Dermis lymphatic vessel endothelial cell (primary cell): ENCODE measurements at places on chromosomes 2 and 18. TPM values are rescaled to one million over a fixed set of nuclear protein-coding genes. Genes with fewer than 3 reads are reported as not detected.

Gene AAK1
- 15.9 and 18.4 TPM in 2 replicates for total RNA-seq

Gene MLPH
- total RNA-seq: 0.52 and 3.3 TPM in 2 replicates

Gene TUBA3E
- total RNA-seq: not detected in 2 replicates

Gene PFN4
- total RNA-seq: 0.17 and 0.76 TPM in 2 replicates

Gene PPP3R1
- total RNA-seq: 20.4 and 21.7 TPM in 2 replicates

Gene RFTN2
- 7.3 and 14.0 TPM in 2 replicates for total RNA-seq

Gene TMEM169
- total RNA-seq: 0.17 and 0.22 TPM in 2 replicates

Gene DSG2
- 6.2 and 15.0 TPM in 2 replicates for total RNA-seq

Gene R3HDM1
- 3.4 and 6.2 TPM in 2 replicates for total RNA-seq

Gene ERBB4
- total RNA-seq: under 0.01 TPM in 2 replicates

Gene LINC00305
- total RNA-seq: not detected in 2 replicates

Gene ZAP70
- total RNA-seq: 0.11 and 0.34 TPM in 2 replicates

Gene CDH20
- total RNA-seq: 0.09 and 0.11 TPM in 2 replicates

Gene EFR3B
- total RNA-seq: 0.26 and 0.54 TPM in 2 replicates

Gene SMPD4
- 7.8 and 8.5 TPM in 2 replicates for total RNA-seq

Gene CCDC121
- total RNA-seq: 2.0 and 2.1 TPM in 2 replicates

Gene IGFBP5
- 0.54 and 2.0 TPM in 2 replicates for total RNA-seq

Gene NAPG
- 36.0 and 36.1 TPM in 2 replicates for total RNA-seq

Gene ARHGEF4
- total RNA-seq: 0.09 and 0.98 TPM in 2 replicates

Gene BMP10
- total RNA-seq: not detected in 2 replicates

Gene TWSG1
- 37.2 and 44.6 TPM in 2 replicates for total RNA-seq

Gene AP1S3
- total RNA-seq: 0.65 and 0.95 TPM in 2 replicates

Gene CERKL
- not detected in 2 replicates for total RNA-seq

Gene GNAL
- total RNA-seq: 0.26 and 0.33 TPM in 2 replicates

Gene RSAD2
- under 0.01 and 0.33 TPM in 2 replicates for total RNA-seq

Gene AMER3
- not detected in 2 replicates for total RNA-seq

Gene CMPK2
- total RNA-seq: 0.26 and 0.33 TPM in 2 replicates

Gene TRAPPC8
- 61.8 and 68.2 TPM in 2 replicates for total RNA-seq

Gene ASB18
- not detected in 2 replicates for total RNA-seq

Gene CELF4
- total RNA-seq: 0.43 TPM in 1 of 2 replicates, not detected in the other

Gene REG3G
- total RNA-seq: not detected in 2 replicates

Gene FLACC1
- total RNA-seq: 0.86 and 0.87 TPM in 2 replicates

Gene CDCA7
- total RNA-seq: 2.0 and 3.2 TPM in 2 replicates

Gene SKA1
- total RNA-seq: 1.8 and 2.2 TPM in 2 replicates

Gene C2orf66
- total RNA-seq: 0.09 TPM in 1 of 2 replicates, not detected in the other

Gene DRC1
- total RNA-seq: not detected in 2 replicates

Gene SERPINB12
- total RNA-seq: not detected in 2 replicates

Gene PROKR1
- not detected in 2 replicates for total RNA-seq

Gene IGFBP2
- total RNA-seq: 1.4 and 9.6 TPM in 2 replicates

Gene ANKRD30B
- under 0.01 TPM in 1 of 2 replicates, not detected in the other for total RNA-seq

Gene EVX2
- total RNA-seq: not detected in 2 replicates

Gene MC4R
- total RNA-seq: not detected in 2 replicates

Gene IL37
- not detected in 2 replicates for total RNA-seq

Gene USP37
- total RNA-seq: 7.8 and 11.7 TPM in 2 replicates

Gene DNER
- total RNA-seq: under 0.01 TPM in 1 of 2 replicates, not detected in the other

Gene STON1
- total RNA-seq: 2.3 and 4.7 TPM in 2 replicates
